HepG2 (cell line): ENCODE measurements at places on chromosomes 16 and 17.
A peak's percentile ranks its signal among the peaks of the same experiment; 100 is the strongest.

- DNase-seq: peak; percentile 7
Observed at GRCh38 chr17:69326377-69327059, 415 bp downstream of the ABCA5 start.

DNA sequence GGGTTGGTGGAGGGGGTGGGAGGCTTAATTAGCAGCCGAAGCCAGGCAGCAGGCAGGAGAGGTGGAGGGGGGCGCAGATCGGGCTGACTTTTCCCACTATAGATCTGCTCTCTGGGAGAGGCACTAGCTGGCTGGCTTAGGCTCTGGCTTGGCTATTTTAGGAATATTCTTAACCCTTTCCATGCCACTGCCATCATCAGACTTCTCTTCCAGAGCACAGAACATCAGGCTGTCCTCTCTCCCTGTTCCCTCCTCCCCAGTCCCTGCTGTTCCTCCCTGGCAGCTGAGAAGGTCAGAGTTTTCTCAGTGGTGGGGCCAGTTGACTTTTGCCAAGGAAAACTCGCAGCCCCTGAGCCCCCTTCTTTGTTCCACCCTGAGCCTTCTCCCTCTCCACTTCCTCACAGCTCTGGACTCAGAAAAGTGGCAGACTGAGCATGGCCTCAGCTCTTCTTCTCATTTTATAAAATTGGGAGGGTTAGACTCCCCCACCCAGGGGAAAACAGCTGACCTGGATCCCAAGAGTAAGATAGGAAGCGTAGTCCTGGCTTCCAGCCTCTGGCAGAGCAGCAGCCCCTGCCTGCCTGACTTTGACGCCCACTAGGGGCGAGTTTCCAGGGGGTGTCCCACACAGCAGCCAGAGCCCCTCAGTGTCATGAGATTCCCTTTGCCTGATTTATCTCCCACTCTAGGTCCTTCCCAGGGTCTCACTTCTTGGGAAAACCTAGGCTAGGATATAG, 9.9 kb upstream of the C1QL1 start:
- no peak for DNase-seq

GRCh38 chr16:86679490-86679889, 101.1 kb downstream of the FOXL1 start:
- no peak for DNase-seq

DNA sequence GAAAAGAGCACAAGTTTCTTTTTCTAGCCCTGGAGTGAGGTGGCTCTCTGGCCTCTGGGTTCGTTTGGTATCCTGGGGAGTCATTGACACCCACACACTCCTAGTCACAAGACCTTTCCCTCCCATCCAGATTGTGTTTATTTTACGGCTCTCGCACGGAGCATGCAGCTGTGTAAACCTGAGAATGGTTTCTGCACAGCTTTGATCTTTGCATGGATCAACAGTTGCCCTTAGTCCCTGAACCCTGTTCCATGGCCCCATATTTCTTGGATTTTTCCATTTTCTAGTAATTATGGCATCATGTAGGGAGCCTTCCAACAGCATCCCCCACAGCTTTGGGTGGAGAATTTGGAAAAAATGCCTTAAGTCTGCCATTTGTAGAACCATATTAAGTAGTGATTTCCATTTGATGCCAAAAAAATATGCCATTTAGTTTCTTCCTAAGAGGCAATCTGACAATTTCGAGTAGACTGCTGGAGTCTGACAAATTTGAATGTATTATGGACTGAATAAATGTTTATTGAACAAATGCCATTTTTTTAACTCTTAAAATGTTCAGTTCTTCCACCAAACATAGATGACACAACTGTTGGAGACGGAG, 197.7 kb downstream of the WWOX start:
- DNase-seq: peak; percentile 98

DNA sequence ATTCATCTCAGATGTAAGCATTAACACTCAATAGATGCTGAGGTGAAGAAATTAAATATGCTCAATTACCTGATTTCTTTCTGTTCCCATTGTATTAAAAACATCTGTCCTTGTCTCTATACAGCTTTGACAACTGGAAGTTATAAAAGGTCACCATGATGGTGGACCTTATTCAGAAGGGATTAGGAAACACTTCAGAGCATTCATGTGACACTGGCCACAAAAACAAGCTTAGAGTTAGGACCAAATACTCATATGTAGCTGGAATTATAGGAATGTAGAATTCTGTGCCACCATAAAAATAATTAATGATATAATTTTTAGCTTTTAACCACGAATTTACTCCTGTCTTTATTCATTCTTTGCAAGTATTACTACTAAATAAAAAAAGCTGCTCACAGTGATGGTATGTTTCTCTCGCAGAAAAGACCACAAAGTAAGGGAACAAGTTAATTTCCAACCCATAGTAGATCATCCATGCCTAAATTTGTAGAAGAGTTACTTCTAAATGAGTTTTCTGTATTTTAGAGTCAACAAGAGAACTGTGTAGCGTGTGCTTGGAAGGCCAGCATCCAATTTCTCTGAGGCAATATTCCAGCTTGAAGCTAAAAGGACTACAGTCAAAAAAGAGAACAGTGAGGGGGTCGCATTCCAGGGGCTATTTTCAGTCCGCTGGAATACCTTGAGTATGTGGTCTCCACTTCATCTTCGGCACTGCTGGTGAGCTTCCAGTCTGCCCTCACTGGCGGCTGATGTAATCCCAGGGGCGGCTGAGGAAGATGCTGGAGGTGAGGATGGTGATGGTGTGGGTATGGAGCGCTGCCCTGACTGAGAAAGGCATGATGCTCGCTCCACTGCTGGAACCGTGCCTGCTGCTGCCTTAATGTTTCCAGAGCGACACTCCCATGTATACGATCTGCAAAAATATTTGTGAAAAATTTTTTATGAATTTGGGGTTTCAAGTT, 63.7 kb downstream of the CACNG1 start:
- DNase-seq: no peak

DNA sequence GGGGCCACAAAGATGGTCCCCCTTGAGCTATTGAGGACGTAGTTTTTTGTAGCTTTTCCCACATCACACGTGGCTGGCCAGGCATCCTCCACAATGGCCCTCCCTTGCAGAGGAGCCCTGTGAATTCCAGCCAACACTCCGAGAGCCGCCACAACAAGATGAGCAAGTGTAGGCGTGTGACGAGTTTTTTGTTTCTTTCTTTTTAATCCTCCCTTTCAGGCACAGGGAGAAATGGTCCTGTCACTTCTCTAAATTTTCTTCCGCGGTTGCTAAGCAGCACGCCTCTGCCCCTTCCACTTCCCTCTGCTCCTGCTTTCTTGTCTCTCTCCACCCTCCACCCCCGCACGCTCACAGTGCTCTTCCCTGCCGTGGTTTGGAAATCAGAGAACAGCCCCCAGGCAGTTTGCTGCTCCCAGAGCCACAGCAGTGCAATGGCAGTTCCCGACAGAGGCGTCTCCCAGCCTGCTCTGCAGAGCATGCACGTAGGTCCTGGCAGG, 68.0 kb upstream of the MRTFB start:
- no peak for DNase-seq

- no peak for DNase-seq
Observed at GRCh38 chr16:30948667-30949649, at the start of gene ORAI3. Gene ORAI3, plus strand, starts transcription at chr16:30949068. Its CDS starts 222 bp downstream, at chr16:30949290.

DNA sequence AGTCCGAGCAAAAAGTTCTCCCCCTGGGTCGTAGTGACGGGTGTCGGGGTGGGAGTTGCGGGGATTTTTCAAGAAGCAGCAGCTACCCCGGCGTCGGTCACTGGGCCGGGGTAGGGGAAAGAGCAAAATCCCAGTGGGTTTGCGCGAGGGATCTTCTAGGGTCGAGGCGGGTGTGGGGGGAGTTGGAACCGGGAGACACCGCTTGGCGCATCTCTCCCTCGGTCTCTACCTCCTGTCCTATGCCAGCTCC, 2.3 kb upstream of the UBTF start:
- DNase-seq: no peak

- no peak for DNase-seq
Observed at GRCh38 chr17:81086789-81087551, 52.0 kb downstream of the BAIAP2 start.

GRCh38 chr17:8740486-8740885, 4.2 kb downstream of the CCDC42 start:
- DNase-seq: no peak

DNA sequence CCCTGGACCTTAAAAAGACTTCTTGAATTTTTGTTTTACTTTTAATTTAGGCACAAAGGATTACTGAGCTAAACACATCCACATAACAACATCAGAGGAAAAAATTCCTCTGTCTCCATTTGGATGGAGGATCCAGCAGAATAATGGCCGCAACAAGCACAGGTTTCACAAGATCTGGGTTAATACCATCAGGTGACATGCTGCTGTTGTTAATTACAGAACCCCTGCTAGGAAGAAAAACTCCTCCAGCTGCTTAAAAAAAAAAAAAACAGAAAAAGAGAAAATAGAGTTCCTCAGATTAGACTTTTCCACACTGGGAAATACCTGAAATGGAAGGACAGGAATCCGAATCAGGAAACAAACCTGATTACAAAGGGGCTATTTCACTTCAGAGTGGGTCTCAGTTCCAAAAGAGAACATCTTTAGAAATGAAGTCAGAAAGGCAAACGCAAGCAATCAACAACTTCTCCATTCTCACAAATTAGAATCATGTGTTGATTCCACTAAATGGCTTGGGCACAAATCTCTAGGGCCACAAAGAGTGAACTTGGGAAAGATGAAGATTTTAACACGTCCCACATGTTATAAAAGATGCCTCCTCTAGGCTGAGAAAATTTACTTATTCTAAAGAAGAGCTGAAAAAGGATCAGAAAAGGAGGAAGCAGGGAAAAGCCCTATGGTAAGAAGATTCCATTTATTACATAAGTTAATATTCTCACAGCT, 44.0 kb downstream of the SPOP start:
- no peak for DNase-seq

DNA sequence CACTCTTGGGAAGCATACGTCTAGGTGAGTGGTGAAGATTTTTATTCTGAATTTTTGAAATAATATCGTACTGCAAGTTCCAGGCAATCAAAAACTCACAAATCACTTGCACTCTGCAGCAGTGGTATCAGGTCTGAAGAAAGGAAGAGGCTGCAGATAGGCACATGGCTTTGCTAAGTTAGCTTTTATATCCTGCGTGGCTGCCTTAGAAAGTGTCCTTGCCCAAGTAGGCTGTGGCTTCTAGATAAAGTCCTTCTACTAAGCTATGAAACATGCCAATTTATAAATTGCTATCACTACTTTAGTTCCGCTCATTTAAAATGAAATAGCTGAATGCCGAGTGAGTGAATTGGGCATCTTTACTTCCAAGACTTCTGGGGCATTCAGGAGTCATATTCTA, 17.9 kb downstream of the WWOX start:
- DNase-seq: no peak

GRCh38 chr16:72908362-72909167, 139.4 kb downstream of the ZFHX3 start:
- no peak for DNase-seq

GRCh38 chr16:71851746-71852145, 6.0 kb downstream of the ATXN1L start:
- no peak for DNase-seq

- DNase-seq: peak; percentile 42
Observed at GRCh38 chr17:43482103-43483012, 1.4 kb upstream of the DHX8 start.

DNA sequence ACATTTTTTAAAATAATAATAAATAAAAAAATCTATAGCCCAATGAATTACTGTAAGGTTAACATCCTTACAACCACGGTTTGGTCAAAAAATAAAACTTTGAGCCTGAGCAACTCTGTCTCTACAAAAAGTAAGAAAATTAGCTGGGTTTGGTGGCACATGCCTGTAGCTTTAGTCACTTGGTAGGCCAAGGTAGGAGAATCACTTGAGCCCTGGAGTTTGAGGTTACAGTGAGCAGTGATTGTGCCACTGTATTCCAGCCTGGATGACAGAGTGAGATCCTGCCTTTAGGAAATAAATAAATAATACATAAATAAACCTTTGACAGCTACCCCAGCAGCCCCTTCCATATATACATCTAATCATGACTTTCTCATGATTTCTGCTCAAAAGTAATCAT, 26.9 kb upstream of the PHAF1 start:
- DNase-seq: no peak

DNA sequence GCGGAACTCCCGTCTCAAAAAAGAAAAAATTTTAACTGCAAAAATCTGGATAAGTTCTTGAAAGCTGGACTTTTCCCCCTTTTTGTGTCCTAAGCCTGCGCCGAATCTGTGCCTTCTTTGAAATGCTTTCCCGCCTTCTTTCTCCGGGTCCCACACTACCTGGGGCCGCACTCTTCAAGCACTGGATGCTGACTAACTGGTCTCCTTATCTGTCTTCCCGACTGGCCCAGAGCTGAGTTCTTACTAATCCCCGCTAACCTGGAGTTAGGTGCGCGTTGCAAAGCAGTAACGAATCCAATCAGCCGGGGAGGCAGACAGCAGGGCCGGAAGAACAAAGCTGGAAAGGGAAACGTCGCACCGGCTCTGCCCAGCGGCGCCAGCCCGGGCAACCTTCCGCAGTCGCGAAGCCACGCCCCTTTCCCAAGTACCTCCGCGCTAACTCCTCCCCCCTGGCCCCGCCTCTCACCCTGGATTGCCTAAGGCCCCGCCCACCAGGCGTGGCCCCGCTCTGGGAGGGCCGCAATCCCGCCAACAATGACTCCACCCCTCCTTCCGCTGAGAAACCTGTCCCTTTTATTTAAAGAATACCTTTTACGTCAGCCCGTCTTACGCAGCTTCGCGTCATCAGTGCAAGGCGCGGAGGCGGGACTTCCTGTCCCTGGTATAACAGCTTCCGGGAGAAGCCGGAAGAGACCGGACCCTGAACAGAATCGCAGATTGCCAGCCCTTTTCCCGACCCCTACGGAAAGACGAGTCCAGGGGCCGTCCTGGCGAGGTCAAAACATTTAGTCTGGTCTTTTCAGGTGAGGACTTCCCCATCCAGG, at the start of gene TMUB2:
Gene TMUB2 (plus strand): TSS at position 666 of the 824 bp plus-strand sequence. CDS start 737 bp downstream, outside the sequence.
- peak; percentile 99 for DNase-seq

GRCh38 chr17:42691021-42691545, 8.8 kb downstream of the CNTNAP1 start:
- no peak for DNase-seq

- DNase-seq: peak; percentile 84
Observed at GRCh38 chr16:78129349-78129748, 29.9 kb downstream of the WWOX start.

- DNase-seq: no peak
Observed at GRCh38 chr16:67658849-67659674, 998 bp downstream of the ACD start.

DNA sequence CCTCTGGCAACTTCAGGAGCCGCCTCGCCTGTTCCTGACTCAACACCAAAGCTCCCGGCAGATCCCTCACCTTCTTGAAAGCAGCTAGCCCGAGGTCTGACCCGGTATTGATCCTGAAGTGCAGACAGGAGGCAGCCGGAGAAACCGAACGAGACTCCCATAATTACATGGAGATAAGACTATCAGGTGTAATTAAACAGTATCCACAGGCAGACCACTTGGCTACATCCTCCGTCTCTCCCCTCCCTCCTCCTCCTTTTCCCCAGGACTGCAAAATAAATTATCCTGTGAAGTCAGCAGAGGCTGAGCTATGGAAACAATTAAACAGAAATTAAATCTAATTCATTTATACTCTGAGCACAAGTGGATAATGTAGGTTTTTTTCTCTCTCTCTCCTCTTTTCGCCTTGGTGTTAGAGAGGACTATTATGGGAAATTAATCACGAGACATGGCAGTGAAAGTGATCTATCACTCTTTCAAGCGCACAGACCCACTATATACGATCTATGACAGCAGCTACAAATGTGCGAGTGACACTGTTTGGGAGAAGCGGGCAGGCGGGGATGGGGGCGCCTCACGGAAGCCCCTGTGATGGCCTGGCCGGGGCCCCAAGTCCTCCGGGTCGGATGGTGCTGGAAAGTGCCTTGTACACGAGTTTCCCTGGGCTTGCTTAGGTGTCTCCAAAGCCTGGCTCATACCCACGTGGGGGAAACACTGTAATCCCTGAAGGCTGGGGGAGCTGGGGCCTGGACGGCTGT, 92.8 kb downstream of the RBFOX3 start:
- no peak for DNase-seq

GRCh38 chr17:48575673-48576478, 2.3 kb downstream of the HOXB4 start:
- no peak for DNase-seq
